ENCODE measurements at places on chromosomes 13 and 19.

GRCh38 chr19:13172346-13173138 is 22.3 kb downstream of the IER2 start:
- DNase-seq, result peak; percentile 83

GRCh38 chr19:52735734-52736133 is 890 bp upstream of the ZNF611 start:
- DNase-seq, result peak; percentile 90

GRCh38 chr19:13176345-13176744 is 26.1 kb downstream of the IER2 start:
- no peak for DNase-seq

GRCh38 chr13:28476919-28477708 is 17.8 kb downstream of the FLT1 start:
- no peak for DNase-seq

GRCh38 chr13:27765650-27766049 is 26.6 kb upstream of the GSX1 start:
- no peak for DNase-seq

- no peak for DNase-seq
Measured at GRCh38 chr13:49357694-49358093, 86.2 kb downstream of the CAB39L start.

- DNase-seq, result no peak
Measured at GRCh38 chr13:36190771-36191170, 23.6 kb downstream of the SOHLH2 start.

DNA sequence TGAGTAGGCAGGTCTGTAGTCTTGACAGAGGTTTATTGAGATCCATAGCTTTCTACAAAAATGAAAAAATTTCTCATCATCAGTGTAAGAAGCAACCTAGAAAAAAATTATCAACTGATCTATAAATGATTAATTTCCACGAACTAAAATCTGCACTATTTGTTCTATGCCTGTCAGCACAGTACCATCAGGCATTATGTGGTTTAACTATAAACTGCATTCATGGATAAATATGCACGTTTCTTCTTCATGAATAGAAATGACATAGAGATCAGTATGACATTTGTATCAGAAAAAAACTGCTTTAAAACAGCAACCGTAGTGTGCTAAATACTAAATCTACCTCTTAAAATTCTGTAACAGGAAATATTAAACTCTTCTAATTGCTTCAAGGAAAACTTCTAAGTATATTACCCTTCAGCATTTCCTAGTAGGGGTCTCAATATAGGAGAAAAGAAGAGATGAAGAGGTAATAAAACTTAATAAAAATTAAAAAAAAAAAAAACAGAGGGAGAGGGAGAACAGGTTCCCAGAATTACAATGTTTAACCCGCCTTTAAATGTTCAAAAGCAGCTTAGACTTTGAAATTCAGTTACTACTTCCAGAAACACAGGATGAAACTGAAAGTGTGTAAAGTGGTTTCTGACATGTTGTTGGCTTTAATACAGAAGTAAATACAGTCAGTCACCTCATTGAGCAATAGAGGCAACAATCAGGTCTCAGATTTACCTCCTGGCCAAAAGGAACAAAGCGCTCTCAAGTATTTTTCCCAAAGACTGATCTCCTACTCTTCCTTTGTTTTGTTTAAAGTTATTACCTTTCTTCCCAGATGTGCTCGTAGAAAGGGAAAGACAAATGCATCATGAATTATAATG is 144.4 kb downstream of the DIAPH3 start:
- DNase-seq, result no peak

DNA sequence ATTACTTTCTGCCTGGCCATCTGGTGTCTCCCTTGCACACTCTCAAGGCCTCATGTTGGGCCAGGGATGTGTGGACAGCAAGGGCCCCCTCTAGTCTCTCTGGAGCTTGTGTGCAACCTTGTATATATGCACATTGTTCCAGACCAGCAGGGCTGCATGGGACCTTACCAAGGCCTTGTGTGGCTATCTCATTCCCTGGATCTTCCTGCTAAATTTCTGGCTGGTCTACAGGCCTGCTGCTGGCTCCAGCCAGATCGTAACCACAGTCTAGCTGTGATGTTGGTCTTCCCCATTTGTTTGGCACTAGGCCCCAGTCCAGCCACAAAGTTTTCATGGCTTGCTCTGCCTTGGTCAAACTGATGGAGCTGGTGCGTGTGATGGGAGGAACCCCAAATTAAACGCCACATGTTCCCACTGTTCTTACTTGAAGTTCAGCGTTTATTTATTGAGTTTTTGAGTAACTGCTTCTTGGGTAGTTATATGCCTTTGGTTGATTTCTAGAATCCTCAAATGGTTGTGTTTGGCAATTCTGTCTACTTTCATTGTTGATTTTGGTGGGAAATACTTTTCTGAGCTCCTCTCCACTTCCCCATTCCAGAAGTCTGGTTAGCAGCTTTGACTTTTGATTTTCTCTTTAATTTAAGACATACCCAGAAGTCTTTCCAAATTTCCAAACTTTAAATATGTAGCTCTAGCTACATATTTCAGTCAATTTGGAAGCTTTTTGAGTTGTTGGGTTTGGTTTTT is 56.4 kb downstream of the SIPA1L3 start:
- peak; percentile 31 for DNase-seq

- no peak for DNase-seq
Measured at GRCh38 chr13:25177636-25178035, 5.5 kb upstream of the AMER2 start.

GRCh38 chr19:9940778-9941177 is 4.5 kb upstream of the OLFM2 start:
- DNase-seq, result no peak

- no peak for DNase-seq
Measured at GRCh38 chr13:97639236-97639635, 205.3 kb downstream of the RAP2A start.

DNA sequence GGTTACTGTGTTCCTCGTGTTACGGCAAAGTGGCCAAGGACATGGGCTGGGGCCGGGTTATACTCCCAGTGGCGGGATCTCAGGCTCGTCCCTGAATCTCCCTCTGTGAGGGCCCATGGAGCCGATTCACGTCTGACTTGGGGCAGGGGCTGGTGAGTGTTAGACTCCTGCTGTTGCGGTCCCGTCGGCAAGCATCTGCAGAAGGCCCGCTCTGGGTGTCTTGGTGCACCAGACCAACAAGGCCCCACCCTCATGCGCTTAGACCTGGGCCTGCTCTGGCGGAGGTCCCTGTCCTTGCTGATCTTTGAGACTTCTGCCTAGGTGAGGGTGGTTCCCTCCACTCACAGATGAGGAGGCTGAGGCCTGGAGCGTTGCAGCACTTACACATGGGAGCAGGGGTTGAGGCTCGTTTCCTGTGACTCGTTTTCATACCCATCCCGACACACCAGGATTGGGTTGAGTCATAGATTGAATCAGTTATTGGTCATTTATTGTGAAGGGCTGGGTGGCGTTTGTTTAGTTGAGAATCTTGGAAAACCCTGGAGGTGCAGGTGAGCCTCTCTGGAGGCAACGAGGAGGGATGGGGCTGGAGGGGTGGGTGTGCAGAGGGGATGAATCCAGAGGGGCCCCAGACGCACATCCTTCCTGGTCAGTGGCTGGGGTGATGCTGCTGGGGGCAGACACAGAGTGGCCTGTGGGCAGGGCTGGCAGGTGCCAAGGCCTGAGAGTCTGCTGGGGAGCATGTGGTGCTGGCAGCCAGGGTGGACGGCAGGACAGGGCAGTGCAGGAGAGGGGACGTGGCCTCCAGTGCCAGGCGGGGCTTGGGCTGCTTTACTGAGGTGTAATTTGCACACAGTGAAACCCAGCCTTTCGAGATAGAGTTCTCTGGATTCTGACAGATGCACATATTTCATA is 4.6 kb downstream of the EPN1 start:
- DNase-seq, result peak; percentile 25

DNA sequence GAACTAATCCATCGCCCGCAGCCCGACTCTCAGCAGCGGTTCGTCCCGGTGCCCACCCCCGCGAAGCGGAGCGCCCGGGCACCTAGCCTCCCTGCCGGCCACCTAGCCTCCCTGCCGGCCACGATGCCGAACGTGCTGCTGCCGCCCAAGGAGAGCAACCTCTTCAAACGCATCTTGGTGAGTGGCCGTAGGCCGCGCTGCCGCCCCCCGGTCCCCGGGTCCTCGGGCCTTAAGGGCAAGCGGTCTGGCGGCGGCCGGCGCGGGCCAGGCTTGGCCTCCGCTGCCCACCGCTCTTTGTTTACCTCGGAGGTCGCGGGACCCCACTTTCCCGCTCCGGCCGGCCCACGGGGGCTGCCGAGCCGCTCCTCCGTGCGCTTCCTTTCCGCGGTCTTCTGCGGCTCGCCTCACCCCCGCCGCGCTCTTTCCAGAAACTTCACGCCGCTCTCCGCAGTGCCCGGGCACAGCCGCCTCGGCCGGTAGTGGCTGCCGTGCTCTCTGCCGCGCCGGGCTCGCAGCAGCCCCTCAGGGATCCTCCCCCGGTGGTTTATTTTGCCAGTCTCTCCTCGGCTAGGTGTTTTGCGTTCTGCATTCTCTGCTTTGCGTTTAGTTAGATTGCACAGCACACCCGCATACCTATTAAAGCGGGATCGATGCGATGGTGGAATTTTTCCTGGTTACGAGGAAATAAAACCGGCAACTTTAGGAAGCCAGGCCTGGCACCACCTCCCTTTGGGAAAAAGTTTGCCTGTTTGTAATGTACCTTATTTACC is 524 bp downstream of the NAA16 start:
- DNase-seq, result peak; percentile 60

DNA sequence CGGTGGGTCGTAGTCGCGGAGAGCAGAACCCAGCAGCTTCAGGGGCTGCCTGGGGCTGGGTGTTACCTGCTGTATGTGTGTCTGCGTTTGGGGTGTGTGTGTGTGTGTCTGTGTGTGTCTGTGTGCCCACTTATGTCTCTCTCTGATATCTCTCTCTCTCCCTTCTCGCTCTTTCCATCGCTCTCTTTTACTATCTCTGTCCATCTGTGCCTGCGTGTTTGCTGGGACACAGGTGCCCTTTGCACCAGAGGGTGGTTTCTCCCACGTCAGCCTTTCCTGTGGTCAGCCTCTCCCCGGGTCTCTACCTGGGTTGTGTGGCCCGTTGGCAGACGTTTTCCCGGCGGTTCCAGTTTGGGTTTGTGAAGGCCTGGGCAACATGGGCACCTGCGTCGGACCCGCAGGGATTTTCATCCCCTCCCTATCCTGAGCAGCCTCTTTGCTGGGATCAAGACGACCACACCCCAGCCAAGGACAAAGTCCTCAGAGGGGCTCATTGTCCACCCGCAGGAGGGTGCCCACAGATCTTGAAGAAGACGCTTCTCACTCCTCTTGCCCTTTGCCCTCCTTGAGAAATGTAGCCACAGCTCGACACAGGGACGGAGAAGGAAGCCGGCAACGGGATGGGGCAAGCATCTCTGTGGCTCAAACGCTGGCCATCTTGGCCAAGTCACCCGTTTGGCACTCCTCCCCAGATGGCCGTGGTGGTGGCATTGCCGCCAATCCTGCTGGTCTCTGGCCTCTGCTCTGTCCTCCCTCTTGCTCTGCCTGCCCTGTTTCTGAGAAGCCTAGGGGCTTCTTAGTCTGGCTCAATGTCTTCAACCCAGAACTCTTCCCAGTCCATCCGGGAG is 43.3 kb downstream of the ZNF146 start:
- no peak for DNase-seq

DNA sequence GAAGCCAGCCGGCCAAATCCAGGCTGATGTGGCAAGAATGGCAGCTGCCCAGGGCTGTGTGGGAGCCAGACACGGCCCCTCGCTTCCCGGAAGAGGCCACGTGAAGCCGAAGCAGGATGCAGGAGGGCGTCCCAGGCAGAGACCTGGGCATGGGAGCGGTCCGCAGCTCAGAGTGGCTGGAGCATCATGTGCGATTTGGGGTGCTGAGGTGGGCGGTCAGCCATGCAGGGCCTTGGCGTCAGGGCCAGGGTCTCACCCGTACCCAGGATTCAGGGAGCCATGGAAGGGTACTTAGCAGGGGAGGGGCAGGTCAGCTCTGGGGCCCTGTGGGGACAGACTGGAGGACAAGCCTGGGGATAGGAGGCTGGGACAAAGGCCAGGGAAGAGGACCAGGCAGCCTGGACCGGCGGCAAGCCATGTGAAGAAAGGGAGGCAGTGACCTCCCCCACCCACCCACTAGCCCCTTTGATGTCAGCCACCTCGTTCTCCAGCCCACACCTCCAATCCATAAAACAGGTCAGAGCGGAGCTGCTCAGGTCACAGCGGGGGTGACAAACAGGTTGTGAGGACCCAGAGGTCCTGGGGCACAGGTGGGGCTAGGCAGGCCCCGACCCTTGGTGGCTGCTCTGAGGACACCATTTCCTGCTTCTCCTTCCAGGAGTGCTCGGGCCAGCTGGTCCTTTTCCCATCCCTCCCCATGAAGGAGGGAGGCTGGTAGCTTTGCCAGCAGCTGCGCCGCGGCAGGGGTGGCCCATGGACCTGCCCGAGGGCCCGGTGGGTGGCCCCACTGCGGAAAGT is 2.3 kb downstream of the KASH5 start:
- DNase-seq, result no peak

- DNase-seq, result peak; percentile 100
Measured at GRCh38 chr19:49363268-49364082, at the start of gene DKKL1. Gene DKKL1, plus strand, starts transcription at chr19:49363877. Its CDS starts 122 bp downstream, at chr19:49363999.

DNA sequence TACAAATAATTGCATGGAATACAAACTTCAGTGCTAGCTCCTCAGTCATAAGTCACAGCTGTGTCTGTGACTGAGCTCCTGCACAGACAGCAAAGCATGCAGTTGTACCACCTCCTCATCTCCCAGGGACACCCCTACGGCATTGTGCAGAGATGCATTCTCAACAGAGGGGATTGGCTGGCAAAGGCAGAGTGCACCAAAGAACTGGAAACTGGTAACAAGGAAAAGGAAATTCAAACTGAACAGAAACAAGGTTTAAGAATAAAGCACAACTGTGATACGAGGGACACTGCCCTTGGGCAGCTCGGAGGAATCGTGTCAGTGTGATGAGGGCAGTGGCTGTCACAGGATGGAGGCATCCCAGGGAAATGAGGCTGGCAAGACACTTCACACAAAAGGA is 126.1 kb upstream of the SOX1 start:
- no peak for DNase-seq

DNA sequence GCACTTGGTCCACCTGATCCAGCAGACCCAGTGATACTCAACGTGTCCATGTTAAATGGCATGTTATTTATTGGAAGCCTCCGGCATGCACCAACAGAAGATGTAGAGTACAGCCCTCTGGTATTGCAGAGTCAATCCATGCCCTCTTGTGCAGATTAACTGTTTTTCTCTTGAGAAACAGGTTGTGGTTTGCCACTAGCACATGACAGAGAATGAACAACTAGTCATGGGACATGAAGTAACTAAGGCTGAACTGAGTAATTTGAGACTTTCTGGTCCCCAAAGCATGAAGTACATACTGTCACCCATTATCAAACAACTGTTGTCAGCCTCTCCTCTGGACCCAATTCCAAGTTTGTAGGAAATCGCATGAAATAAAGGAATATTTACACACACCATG is 3.2 kb downstream of the ZNF562 start:
- DNase-seq, result no peak

Data from dermis blood vessel endothelial cell (primary cell).